ENCODE measurements at places on chromosomes 6 and 20.
A peak's percentile ranks its signal among the peaks of the same experiment; 100 is the strongest.

GRCh38 chr6:109945091-109945490, 33.0 kb upstream of the GPR6 start:
- DNase-seq: no peak

- no peak for DNase-seq
Observed at GRCh38 chr20:43983904-43984361, 69.3 kb downstream of the TOX2 start.

DNA sequence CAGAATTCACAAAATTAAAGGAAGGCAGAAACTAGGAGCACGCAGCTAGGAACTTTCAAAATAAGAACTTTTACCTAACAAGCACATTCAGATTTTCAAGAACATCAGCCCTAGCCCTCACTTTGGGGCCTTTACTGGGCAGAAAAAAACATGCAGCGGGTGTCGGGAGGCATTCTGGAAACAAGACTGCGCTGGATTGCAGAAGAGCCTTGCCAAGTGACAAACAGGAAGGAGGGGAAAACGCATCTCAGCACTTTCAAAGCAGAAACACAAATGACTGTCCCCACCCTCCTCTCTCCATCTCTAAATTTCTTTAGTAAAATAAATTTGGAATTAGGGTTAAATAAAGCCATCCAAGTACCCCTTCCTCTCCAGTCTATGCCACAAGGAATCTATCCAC, 74.6 kb upstream of the RREB1 start:
- DNase-seq: no peak

GRCh38 chr6:36487698-36488097, 44.9 kb downstream of the KCTD20 start:
- DNase-seq: no peak

DNA sequence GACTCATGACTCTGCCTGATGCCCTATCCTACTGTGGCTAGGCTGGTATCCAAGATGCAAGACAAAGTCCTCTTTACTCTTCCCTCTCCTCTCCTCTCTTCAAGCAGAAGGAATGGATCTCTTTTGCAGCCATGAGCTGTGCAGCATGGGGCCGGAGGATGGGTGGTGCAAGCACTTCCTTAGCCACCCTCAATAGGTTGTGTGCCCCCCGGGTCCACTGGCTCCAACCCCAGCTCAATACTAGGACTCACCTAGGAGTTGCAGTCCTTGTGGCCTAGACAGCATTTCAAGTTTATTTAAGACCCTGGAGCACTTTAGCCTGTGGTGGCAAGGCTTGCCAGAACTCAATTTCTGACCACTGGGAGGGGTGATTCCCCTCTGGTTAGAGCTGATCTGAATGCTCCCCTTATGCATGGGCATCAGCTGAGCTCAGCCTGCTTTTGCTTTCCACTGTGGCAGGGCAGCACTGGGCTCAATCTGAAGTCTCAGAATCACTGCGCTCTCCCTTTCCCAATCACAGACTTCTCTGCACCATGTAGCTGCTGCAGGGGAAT, 29.0 kb upstream of the GRM4 start:
- no peak for DNase-seq

- DNase-seq: no peak
Observed at GRCh38 chr20:6006603-6006949, 47.3 kb downstream of the LRRN4 start.

- no peak for DNase-seq
Observed at GRCh38 chr6:22670605-22671004, 101.2 kb downstream of the HDGFL1 start.

DNA sequence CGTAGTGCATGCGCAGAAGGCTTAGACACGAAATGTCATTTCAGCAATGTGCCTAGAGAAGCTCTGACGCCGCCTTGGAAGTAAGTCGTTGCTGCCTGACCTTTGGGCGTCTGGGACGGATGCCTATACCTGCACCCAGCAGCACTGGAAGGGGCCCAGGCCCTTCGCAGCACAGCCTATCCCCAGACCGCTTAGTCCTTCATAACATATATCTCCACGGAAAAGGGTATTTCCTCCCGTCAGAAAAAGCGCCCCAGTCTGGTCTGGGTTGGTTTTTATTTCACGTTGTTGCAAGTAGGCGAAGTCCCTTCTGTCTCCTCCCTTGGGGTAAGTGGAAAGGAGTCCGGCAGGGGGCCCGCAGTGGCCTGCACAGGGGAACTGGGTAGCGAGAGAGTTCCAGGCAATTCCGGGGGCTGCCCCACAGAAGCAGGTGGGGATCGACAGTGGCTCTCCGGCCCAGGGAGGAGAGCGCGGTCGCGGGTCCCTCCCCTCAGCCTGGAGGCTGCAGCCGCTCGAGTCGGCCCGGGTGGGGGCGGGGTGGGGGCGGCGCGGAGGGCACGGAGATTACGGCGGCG, 559 bp upstream of the EYA4 start:
- DNase-seq: peak; percentile 65

- DNase-seq: no peak
Observed at GRCh38 chr6:92011681-92012245, 1407.6 kb downstream of the EPHA7 start.

- DNase-seq: no peak
Observed at GRCh38 chr6:157210954-157211353, 112.4 kb downstream of the TMEM242 start.

- no peak for DNase-seq
Observed at GRCh38 chr6:73131706-73132105, 93.6 kb downstream of the KHDC1L start.

GRCh38 chr6:62980093-62980492, 231.2 kb upstream of the FKBP1C start:
- no peak for DNase-seq

DNA sequence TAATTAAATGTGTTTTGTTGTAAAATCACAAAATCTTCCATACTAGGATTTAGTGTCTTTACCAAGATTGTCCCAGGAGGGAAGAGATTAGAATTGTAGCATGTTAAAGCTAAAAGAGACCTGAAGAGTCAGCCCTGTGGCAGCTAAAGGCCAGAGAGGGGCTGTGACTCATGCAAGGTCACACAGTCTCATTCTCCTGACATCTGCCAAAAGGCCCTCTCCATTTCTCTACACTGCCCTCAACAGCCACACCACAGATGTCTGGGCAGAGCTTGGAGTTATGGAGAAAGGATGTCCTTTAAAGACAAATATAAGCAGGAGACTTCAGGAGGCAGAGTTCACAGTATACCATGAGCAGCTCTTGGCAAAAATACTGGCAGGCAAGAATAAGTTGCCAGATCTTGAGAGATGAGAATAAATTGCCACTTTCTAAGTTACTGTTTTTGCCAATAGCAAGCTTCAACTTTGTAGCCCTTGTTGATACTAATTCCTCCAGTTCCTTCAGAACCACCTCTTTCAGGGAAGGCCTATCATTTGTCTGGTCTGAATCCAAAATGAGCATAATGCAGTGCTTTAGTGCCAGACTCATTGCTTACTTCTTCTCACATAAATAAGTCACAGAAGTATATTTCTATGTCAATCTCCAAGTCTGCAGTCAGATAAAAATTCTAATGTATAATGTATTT, 41.7 kb downstream of the AKIRIN2 start:
- DNase-seq: no peak

- peak; percentile 11 for DNase-seq
Observed at GRCh38 chr6:57257911-57258541, 35.9 kb upstream of the RAB23 start.

DNA sequence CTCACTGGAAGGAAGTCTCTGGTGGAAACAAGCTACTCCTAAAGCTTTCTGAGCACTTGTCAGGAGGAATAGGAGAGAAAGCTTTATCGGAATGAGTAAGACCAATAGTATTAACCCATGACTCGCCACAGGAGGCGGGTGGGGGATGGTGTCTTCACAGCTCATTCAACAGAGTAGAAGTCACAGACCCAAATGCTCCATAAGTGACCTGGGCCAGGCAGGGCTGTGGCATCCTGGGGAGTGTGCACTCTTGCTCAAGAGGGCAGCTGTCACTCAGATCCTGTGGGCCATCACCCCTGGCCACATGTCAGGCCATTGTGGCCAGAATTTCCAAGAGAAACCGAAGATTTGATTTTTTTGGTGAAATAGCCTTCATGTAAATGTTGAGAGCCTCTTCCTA, 116.0 kb downstream of the SYCP2 start:
- DNase-seq: no peak

- no peak for DNase-seq
Observed at GRCh38 chr20:32538526-32538939, 46.6 kb downstream of the NOL4L start.

GRCh38 chr6:37897321-37897720, 77.8 kb downstream of the ZFAND3 start:
- no peak for DNase-seq

DNA sequence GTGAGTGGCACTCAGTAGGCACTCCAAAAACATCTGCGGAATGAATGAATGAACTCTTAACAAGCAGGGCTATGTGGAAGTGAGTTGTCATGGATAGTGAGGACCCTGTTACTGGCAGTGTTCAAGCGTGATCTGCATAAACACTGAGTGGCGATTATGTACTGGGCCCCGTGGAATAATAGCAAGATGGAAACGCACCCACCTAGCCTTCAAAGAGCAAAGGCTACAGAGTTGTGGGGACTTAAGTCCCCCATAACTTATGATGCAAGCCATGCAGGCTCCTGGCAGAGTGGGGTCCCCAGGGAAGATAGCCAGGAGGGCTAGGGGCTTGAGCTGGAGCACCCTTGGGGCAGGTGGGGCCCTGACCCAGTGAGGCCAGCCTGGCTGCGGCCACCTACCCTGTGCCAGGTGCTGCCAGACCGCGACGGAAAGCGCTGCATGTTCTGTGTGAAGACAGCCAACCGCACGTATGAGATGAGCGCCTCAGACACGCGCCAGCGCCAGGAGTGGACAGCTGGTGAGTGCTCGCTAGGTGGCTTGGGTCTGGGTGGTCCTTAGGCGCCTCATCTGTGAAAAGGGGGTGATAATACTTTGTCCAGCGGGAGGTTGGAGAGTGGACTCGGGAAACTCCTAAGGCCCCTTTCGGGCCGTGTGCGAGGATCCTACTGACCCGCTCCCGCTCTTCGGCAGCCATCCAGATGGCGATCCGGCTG, 20.0 kb downstream of the DEF6 start:
- no peak for DNase-seq

GRCh38 chr6:156899071-156899470, 121.9 kb downstream of the ARID1B start:
- no peak for DNase-seq

- DNase-seq: no peak
Observed at GRCh38 chr20:23998392-23998791, 9.8 kb upstream of the GGTLC1 start.

DNA sequence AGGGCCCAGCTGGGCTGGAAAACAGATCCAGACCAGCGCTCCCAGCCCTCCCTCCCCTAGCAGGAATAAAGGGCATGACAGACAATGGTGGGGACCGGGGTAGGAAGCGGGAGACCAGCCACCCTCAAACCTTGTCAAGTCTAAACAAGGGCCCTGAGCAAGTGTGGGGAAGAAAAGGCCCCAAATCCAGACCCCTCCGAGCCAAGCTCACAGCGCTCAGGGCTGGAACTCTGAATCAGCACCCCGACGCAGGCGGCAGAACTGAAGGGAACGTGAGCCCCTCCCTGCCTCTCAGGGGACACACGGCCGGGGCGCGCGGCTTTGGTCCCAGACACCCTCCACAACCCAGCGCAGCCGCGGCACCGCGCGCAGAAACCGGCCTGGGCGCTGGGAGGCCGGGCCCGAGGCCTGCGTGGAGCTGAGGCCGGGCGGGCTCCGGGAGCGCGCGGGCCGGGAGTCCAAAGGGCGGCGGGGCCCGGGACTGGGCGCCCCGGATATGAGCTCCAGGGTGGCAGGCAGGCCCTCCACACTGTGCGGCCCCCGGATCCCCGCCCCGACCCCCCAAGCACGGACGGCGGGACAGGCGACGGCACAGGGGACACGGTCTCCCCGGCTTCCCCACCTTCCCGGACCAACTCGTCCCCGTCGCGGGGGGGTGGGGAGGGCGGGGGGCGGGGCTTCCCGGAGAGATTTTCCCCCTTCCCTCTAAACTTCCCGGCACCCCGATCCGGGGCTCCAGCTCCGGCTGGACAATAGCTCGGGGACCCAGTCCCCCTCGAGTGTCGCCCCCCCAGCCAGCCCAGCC, 641 bp downstream of the TEAD3 start:
- no peak for DNase-seq

- DNase-seq: no peak
Observed at GRCh38 chr20:61937146-61937962, 128.3 kb downstream of the TAF4 start.

GRCh38 chr20:58965270-58966064, 15.6 kb upstream of the NELFCD start:
- peak; percentile 57 for DNase-seq

DNA sequence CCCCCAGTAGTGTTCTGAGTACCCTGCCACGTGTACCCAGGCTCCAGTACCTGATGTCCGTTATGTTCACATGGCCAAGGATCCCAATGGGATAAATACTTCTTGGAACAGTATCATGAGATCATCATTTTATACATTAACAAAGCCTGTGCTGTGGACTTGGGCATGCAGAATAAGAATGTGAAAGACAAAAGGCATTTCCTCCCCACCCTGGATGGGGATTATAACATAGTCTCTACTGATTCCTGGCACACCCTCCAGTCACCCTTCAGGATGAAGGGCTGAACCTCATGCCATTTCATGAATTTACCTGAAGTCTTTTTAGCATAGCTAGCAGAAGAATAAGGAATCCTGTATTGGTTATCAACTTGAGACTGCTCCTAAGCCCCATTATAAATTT, 2.8 kb downstream of the TNFRSF21 start:
- DNase-seq: no peak

DNA sequence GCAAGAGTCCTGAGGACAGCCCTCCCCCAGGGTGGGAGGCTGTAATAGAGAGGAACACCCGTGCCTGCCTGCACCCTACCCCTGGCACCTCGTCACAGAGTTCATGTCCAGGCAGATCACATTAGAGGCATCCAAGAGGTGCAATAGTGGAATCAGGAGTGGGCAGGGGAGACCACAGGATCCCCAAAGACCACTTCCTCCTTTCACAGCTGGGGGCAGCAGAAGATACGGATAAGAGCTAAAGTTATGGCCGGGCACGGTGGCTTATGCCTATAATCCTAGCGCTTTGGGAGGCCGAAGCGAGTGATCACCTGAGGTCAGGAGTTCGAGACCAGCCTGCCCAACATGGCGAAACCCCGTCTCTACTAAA, 1.5 kb upstream of the CAPN11 start:
- DNase-seq: no peak

- DNase-seq: peak; percentile 58
Observed at GRCh38 chr6:71248306-71248765, 40.3 kb upstream of the OGFRL1 start.

- no peak for DNase-seq
Observed at GRCh38 chr20:63547725-63548480, at the start of gene SRMS. SRMS (minus strand) TSS chr20:63547749; CDS start chr20:63547463, 286 bp downstream.

DNA sequence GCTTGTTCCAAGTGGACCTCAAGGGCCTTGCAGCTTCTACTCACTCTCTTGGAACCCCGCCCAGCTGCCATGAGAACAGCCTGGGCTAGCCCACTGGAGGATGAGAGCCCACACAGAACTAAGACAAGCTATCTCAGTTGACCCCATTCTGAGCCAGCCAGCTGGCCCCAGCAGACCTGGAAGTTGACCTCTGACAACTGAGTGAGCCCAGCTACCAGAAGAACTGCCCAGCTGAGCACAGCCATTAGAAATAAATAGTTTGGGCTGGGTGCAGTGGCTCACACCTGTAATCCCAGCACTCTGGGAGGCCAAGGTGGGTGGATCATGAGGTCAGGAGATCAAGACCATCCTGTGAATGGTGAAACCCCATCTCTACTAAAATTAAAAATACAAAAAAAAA, 37.1 kb downstream of the SNX5 start:
- DNase-seq: no peak
